ENCODE measurements at places on chromosomes 11 and 22. TPM values are rescaled to one million over a fixed set of nuclear protein-coding genes. Genes with fewer than 3 reads are reported as not detected.

Gene TRIM49C
- total RNA-seq = not detected

GRCh38 chr11:68976563-68976962, 4.2 kb downstream of the MRGPRD start:
- DNase-seq = no peak

GRCh38 chr11:73157101-73158010, 15.2 kb upstream of the FCHSD2 start:
- no peak for DNase-seq

Gene SAA1
- 23.9 TPM for total RNA-seq

Gene TYR
- total RNA-seq = not detected

- no peak for DNase-seq
Measured at GRCh38 chr22:38618682-38619081, 37.5 kb downstream of the FAM227A start.

Gene ANAPC15
- total RNA-seq = 25.8 TPM

Gene SHISAL1
- total RNA-seq = not detected

DNA sequence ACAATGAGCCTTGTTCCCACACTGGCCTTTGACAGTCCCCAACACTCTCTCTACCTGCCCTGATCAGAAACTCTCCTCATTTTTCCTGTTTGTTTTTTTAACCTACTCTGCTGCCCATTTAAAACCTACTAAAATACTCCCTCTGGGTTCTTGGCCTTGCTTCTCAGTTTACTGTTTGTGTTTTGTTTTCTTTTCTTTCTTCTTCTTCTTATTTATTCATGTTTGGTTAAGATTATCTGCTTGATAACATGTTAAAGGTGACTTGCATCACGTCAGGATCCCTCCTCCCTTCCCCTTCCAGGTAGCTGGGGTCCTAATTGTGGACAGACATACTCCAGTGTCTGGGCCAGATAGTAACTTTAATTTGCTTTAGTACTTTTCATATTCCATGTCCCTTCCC, 95.0 kb upstream of the KCNA4 start:
- no peak for DNase-seq

DNA sequence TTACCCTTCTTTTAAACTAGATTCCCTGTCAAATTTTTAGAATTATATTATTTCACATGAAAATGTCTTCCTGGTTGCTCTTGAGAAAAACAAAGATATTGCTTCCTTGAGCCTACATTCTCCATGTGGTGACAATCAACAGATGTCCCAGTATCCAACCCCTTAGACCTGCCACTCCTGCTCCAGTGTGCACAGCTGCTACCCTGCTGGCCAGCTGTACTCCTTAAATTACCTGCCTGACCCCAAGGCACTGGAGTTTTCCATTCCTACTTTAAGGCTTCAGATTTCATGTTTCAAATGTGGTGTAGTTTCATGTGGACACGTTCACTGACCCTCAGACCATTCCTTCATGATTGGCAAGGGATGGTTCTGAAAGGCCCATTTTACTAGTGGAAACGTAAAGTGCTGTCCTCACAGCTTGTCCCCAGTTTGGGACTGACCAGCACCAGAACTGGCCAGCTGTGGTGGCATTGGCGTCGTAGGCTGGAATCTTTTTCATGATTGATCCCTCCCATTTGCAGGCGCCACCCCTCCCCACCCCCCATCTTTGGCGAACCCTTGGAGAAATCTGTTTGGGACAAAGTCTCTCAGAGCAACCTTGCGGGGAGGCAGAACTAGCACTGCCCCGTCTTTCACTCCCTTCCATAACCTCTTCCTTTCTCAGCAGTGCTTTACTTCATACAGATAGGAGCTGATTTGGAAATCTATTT, 123.5 kb downstream of the DBX1 start:
- no peak for DNase-seq

Gene MS4A1
- total RNA-seq = not detected

GRCh38 chr11:75893251-75893650, 78.2 kb downstream of the UVRAG start:
- DNase-seq = no peak

Gene RGL4
- total RNA-seq = not detected

DNA sequence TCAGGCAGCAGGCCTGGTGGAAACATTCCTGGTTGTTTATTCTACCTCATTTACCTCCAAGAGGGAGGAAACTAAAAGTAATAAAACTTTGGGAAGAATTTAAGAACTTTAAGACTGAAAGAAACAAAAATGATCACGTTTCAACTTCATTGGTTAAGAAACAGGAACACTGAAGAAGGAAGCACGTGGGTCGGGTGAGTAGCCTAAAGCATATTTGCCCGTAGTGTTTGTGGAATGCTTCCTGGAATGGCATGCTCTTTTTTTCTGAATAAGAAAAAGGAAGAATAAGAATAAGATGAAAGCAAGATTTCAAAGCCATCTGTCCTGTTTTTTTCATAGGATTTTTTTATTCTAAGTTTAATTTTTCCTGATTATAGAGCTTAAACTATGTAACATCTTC, 83.1 kb downstream of the WNT11 start:
- no peak for DNase-seq

DNA sequence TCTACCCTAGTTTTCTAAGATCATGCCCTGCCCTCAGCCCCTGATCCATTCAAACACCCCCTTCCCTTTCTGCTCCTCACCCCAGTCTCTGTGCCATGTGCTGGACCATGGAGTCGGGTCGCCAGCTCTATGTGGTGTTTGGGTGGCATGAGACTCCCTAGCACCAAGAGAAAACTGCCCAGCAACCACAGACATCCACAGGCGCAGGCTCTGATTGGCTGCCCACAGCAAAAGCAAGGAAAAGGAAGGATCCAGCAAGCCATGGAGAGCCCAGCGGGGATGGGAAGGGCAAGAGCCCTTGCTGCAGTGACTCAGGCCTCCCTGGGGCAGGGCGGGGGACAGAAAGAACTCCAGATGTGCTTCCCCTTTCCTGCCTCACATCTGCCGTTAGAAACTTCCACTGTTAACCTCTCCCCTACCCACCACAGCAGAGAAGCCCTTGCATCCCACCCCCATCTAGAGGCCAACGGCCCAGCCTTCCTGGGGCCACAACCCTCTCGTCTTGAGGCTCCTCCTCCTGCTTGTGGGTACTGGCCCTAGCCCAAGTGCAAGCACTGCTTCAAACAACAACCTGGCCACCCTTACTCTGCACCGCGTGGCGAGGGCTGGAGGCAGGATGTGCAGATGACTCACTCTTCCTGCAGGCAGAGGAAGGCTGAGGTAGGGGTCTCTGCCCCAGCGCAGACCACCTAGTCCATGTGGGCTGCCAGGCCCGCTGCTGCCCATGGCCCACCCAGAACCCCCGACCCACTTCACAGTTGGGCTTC, 9.7 kb upstream of the AHNAK start:
- peak; percentile 86 for DNase-seq

Gene C22orf31
- not detected for total RNA-seq

DNA sequence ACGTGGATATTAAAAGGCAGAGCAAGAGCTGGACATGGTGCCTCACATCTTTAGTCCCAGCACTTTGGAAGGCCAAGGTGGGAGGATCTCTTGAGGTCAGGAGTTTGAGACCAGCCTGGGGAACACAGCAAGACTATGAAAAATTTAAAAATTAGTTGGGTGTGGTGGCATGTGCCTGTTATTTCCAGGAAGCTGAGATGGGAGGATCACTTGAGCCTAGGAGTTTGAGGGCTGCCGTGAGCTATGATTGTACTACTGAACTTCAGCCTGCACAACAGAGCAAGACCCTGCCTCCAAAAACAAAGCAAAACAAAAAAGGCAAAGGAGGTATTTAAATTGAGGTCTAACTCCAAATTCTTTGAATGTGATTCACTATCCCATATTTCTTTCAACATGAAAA, 23.5 kb downstream of the RDX start:
- no peak for DNase-seq

DNA sequence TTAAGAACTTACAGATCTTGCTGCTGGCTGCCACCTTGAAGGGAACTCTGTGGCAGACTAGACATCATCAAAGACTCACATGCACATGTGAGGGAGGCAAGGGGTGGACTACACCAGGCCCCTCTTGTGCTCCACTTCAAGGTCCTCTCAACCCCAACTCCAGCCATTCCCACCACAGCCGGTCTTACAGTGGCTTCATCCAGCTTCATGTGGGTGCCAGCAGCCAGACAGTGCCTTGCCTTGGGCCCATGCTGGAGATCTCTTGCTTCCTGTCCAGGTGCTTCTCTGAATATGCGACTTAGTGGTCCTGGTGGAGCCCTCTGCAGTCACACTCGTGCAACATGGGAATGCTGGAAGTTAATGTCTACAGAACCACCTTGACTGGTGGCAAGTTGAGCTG, 44.6 kb upstream of the WNT7B start:
- no peak for DNase-seq

GRCh38 chr11:34840736-34841386, 75.3 kb downstream of the APIP start:
- peak; percentile 35 for DNase-seq

Gene APOL5
- total RNA-seq = not detected

GRCh38 chr22:26816726-26817125, 159.3 kb downstream of the MIAT start:
- DNase-seq = no peak

GRCh38 chr11:117407016-117407415, 79.4 kb downstream of the CEP164 start:
- DNase-seq = no peak

- no peak for DNase-seq
Measured at GRCh38 chr22:30014244-30014643, 66.0 kb upstream of the HORMAD2 start.

- no peak for DNase-seq
Measured at GRCh38 chr11:19714022-19714386, 1.4 kb downstream of the NAV2 start.

- DNase-seq = peak; percentile 58
Measured at GRCh38 chr11:47987781-47988180, 7.4 kb downstream of the PTPRJ start.

Gene PGA5
- total RNA-seq = not detected

GRCh38 chr11:29485641-29486040, 531.2 kb downstream of the KCNA4 start:
- no peak for DNase-seq

DNA sequence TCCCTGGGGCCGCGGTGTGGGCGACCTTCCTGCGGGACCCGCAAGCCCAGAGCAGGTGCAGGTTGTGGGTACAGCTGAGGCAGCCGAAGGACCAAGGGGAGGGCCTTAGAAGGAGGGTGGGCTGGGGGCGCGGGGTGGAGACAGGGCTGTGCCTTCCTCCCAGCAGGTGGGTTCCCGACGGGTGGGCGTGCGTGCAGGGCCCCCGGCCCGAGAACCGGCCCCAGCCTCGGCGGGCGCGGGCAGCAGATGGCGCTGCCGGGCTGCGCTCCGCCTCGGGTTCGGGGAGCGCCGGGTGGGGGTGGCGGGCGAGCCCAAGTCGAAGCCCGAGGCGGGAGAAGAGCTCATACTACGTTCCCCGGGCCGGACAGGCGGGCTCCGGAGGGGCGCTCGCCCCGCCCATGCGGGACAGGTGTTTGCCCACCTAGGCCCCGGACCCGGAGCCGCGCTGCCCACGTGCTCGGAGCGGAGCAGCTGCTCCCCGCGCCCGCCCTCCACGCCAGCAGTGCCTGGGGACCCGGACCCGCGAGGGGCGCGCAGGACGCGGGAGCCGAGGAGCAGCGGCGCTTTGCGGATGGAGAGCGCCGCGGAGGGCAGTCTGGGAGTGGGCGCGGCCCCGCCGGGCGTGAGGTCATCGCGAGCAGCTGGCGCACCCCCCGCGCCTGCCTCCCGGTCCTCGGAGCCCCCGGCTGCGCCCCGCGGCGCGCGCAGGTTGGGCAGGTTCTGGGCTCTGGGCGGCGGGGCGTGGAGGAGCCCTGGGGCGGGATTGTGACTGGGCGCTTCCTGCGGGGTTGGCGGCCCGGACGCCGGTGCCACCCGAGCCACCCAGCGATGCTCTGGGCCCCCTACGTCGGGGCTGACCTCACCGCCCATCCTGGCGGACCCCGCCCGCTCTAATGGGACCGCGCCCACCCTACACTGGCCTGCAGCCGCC, 25.3 kb downstream of the DUSP8 start:
- DNase-seq = peak; percentile 74

DNA sequence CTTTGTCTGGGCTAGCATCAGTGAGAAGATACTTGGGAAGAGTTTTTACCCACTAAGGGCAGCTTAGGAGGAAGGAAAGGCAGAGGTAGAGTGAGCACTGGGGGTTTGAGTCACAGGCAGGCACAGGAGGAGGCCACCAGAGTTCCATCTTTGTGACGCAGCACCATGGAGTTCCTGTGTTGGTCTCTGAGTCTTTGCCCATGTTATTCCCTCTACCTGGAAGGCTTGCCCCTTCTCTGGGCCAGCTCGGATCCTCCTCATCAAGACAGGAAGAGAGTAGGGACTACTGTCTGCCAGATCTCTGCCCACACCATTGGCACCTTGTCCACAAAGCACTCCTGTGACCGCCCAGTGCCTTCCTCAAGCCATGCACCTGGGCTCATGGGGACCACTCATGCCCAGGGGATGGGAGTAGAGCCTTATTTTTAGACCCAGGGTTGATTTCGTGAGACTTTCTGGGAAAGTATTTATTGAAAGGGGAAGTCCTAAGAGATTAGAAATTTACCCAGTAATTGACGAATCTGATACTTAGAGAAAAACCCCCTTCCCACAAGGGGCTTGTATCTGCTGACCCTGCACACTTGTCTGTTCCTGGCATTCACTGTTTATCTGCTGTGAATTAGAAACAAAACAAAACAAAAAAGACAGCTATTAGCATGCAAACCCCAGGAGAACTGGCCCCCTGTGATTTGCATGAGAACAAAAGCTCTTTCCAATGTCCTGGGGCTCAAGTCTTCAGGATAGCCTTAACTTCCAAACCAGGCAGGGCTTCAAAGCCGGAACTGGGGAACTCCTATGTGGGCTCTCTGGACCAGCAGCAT, 35.9 kb upstream of the MYEOV start:
- no peak for DNase-seq

DNA sequence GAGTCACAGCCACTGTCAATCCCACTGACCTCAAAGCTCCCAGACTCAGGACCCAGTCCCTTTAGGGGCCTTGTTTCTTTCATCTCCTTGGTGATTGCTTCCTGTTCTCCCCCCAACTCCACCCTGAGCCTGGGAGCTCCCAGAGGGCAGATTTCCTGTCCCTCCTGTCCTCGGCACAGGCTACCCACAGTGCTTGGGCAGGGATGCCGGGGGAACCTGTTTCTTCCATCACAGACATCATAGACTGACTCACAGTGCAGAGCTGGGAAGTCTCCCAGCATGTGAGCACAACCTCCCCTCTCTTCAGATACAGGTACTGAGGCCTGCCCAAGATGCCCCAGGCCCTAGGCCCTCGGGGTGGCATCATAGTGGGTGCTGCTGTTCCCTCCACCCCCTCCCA, 16.6 kb downstream of the TRIM29 start:
- DNase-seq = peak; percentile 55

DNA sequence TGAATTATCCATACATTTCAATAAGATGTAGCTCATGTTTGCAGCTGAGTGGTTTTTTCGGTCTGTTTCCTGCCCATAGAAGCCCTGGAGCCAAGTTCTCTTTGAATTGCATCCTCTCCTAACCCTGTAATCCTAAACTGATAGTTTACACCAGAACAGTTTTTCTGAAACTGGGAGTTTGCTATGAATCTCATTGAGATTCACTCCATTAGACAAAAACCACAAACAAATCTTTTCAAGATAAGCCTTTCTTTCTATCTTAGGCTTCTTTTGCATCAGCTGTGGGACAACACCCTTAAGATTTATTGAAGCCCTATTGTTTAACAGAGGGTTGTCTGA, 324.8 kb downstream of the DYNC2H1 start:
- no peak for DNase-seq
